ENCODE measurements at places on chromosomes 11 and 22. TPM values are rescaled to one million over a fixed set of nuclear protein-coding genes. Genes with fewer than 3 reads are reported as not detected.

GRCh38 chr22:25024895-25025294 lies 72.4 kb downstream of the KIAA1671 start:
- H3K36me3 ChIP-seq, result no peaks in the 10 kb centered on the region
- no peaks in the 10 kb centered on the region for H3K27me3 ChIP-seq
- no peak for DNase-seq
- peak overlapping the region; percentile 23 for H3K27ac ChIP-seq
- H3K4me1 ChIP-seq, result peaks cover 40% of the 10 kb centered on the region

- H3K4me1 ChIP-seq, result no peaks in the 10 kb centered on the region
- H3K27me3 ChIP-seq, result no peaks in the 10 kb centered on the region
- no peaks in the 10 kb centered on the region for H3K36me3 ChIP-seq
- H3K4me3 ChIP-seq, result no peak overlapping the region
- no peak overlapping the region for H3K27ac ChIP-seq
Measured at GRCh38 chr11:4642043-4642442, 1.7 kb upstream of the OR51E1 start.

HIC2 gene
- total RNA-seq, result 11.5 TPM

DNA sequence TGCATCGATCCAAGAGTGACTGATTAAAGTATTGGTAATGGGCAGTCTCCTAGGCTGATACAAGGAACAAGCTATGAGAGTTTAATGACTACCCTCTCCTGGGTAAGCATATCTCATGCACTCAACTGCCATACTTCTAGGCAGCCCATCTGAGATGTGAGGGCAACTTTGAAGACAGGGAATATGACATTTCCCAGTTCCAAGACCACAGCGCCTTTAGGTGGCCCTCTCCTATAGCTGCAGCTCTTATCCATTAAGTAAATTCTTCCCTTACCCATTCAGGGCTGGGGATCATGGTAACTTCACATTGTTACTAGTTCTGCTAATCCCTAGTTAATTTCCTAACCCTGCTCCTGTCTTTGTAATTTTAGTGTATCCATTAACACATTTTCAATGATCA lies 157.3 kb upstream of the CTSC start:
- H3K27me3 ChIP-seq, result no peaks in the 10 kb centered on the region
- H3K4me1 ChIP-seq, result no peaks in the 10 kb centered on the region
- H3K4me3 ChIP-seq, result no peak overlapping the region

ALG8 gene
- 5.2 TPM for total RNA-seq

DNA sequence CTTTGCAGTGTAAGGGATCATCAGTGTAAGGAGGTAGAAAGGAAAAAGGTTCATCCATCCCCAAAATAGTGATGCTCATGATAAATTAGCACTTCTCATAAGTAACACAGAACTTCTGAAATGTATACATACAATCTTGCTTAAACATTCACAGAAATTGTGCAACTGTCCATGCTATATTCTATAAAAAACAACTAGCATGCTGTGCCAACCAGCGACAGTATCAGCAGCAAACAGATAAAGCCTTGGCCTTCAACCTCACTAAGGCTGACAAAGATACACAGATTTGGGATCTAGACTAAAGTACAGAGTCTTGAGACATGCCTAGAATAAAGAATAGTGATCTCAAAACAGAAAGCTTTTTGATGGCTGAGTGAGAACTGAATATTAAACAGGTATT lies 74.1 kb upstream of the CHRM4 start:
- H3K27ac ChIP-seq, result no peak overlapping the region
- H3K36me3 ChIP-seq, result peaks cover 3% of the 10 kb centered on the region

ISX gene
- total RNA-seq, result not detected

- H3K27ac ChIP-seq, result no peak overlapping the region
- no peaks in the 10 kb centered on the region for H3K27me3 ChIP-seq
- H3K4me1 ChIP-seq, result no peaks in the 10 kb centered on the region
- DNase-seq, result no peak
- H3K4me3 ChIP-seq, result no peak overlapping the region
Measured at GRCh38 chr11:130029137-130029536, 26.5 kb upstream of the PRDM10 start.

GRCh38 chr11:64608636-64609035 lies 17.6 kb downstream of the SLC22A12 start:
- H3K4me3 ChIP-seq, result no peak overlapping the region
- H3K27ac ChIP-seq, result no peak overlapping the region
- no peaks in the 10 kb centered on the region for H3K36me3 ChIP-seq
- no peak for DNase-seq
- H3K27me3 ChIP-seq, result no peaks in the 10 kb centered on the region

CREBZF gene
- 55.6 TPM for total RNA-seq

DNA sequence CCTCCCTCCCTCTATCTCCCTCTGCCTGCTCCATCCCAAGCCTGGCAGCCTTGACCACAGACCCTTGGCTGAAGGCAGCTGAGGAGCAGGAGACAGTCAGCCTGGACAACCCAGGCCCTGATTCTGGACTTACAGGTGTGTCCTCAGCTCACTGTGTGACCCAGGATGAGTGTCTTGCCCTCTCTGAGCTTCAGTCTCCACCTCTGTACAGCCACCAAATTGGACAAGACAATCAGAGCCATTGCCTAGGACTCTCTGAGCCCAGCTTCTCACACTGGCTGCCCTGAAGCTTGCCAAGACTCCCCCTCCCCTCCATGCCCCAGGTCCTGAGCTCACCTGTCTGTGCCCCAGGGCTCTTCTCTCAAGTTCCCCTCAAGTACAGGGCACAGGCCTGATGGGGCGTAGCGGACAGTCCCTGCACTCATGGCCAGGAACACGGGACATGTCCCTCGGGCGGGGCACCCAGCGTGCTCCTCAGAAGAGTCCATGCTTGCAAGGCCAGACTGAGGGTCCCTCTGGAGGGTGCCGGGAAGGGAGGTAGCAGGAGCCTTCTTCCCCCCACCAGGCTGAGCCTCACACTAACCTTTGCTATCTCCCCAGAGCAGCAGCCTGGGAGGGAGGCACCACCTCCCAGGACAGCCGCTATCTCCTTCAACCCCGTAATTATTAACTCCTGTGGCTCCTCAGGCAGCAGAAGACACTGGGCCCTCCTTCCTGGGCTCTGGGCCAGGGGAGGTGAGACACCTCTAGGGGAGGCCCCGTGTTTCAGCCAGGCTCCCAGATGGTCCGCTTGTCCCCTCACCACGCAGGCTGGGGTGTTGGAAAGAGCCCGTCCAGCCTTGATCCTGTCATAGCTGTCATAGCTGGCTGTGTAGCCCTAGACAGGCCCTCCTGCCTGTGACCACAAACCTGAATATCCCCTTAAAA lies 2.6 kb upstream of the RAB3IL1 start:
- H3K36me3 ChIP-seq, result no peaks in the 10 kb centered on the region
- no peak overlapping the region for H3K27ac ChIP-seq
- DNase-seq, result no peak
- no peaks in the 10 kb centered on the region for H3K27me3 ChIP-seq
- H3K4me1 ChIP-seq, result peaks cover 24% of the 10 kb centered on the region
- H3K4me3 ChIP-seq, result no peak overlapping the region

IGSF9B gene
- 2.5 TPM for total RNA-seq

GRCh38 chr11:125378571-125378970 lies 117.5 kb downstream of the FEZ1 start:
- H3K27me3 ChIP-seq, result no peaks in the 10 kb centered on the region
- H3K4me1 ChIP-seq, result peaks cover 19% of the 10 kb centered on the region
- no peaks in the 10 kb centered on the region for H3K36me3 ChIP-seq
- DNase-seq, result no peak

SMTNL1 gene
- total RNA-seq, result not detected

MPZL3 gene
- 2.3 TPM for total RNA-seq

DNA sequence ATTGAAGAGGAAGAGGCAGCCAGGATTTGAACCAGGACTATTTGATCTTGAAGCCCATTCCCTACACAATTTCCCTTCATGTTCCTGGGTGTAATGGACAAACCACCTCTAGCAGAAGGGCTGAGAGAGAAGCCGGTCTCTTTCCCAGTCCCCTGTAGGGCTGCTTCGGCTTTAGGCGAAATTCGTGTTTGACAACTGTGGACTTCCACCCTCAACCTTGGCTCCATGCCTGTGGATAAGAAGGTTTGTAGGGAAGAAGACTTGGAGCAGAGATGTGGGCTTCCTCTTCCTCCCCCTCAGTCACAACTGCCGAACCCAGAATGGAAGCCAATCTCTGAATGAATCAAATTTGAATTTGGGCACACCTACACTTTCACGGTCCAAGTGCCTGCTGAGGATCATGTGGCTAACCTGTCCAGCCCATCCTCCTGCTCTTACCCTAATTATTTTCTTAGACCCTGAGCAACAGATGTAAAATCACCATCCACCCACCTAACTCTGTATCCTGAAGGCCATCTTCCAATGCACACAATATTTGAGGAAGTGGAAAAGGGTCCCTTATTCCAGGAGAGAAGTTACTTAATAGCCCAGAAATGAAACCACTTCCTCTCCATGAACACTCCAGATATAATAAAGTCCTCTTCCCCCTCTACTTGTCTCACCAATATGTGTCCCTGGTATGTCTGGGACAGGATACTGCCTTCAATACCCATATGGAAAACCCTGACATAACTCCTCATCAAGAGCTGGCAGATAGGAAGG lies 10.1 kb upstream of the SCN2B start:
- H3K36me3 ChIP-seq, result no peaks in the 10 kb centered on the region
- H3K27me3 ChIP-seq, result no peaks in the 10 kb centered on the region
- no peaks in the 10 kb centered on the region for H3K4me1 ChIP-seq
- no peak overlapping the region for H3K4me3 ChIP-seq
- no peak overlapping the region for H3K27ac ChIP-seq

MUC2 gene
- total RNA-seq, result 0.84 TPM

DNA sequence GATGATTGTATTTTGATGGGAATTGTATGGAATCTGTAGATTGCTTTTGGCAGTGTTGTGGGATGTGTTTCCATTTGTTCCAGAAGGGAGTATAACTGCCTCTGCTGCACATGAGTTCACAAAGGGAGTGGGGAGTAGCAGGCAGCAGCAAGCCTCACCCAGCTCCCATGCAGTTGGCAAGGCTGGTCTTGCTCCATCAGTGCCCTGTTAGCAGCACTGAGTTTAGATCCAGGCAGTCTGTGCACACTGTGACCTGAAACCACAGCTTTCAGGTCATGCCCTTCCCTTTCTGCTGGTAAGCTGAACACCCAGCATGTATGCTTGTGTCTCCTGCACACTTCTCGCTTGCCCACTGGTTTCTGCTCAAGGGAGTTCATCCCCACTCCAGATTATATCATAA lies 3.7 kb upstream of the NUCB2 start:
- peaks cover 14% of the 10 kb centered on the region for H3K4me1 ChIP-seq
- H3K36me3 ChIP-seq, result no peaks in the 10 kb centered on the region
- H3K27me3 ChIP-seq, result no peaks in the 10 kb centered on the region
- no peak overlapping the region for H3K4me3 ChIP-seq

GRCh38 chr11:113553915-113554314 lies 78.7 kb upstream of the DRD2 start:
- no peaks in the 10 kb centered on the region for H3K27me3 ChIP-seq
- H3K36me3 ChIP-seq, result no peaks in the 10 kb centered on the region
- H3K27ac ChIP-seq, result no peak overlapping the region
- no peaks in the 10 kb centered on the region for H3K4me1 ChIP-seq

ANO1 gene
- total RNA-seq, result 13.2 TPM

DNA sequence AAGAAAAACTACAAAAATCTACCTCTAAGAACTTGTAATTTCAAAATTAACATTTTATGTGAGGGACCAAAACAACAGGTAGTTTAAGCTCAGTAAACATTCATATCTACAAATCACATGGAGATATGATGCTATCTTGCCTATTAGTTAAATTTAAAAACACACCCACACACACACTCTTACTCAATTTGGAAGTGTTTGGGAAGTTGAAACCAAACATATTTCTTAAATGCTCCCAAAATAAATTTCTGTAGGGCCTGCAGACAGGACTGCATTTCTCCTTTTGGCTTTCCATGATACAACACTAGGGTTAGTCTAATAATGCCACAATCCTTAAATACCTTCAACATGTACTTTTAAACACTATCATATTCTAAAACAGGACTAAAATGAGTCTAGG lies 7.0 kb downstream of the PITPNB start:
- H3K27ac ChIP-seq, result no peak overlapping the region
- DNase-seq, result no peak
- H3K36me3 ChIP-seq, result no peaks in the 10 kb centered on the region
- no peaks in the 10 kb centered on the region for H3K27me3 ChIP-seq
- peaks cover 18% of the 10 kb centered on the region for H3K4me1 ChIP-seq
- no peak overlapping the region for H3K4me3 ChIP-seq

DNA sequence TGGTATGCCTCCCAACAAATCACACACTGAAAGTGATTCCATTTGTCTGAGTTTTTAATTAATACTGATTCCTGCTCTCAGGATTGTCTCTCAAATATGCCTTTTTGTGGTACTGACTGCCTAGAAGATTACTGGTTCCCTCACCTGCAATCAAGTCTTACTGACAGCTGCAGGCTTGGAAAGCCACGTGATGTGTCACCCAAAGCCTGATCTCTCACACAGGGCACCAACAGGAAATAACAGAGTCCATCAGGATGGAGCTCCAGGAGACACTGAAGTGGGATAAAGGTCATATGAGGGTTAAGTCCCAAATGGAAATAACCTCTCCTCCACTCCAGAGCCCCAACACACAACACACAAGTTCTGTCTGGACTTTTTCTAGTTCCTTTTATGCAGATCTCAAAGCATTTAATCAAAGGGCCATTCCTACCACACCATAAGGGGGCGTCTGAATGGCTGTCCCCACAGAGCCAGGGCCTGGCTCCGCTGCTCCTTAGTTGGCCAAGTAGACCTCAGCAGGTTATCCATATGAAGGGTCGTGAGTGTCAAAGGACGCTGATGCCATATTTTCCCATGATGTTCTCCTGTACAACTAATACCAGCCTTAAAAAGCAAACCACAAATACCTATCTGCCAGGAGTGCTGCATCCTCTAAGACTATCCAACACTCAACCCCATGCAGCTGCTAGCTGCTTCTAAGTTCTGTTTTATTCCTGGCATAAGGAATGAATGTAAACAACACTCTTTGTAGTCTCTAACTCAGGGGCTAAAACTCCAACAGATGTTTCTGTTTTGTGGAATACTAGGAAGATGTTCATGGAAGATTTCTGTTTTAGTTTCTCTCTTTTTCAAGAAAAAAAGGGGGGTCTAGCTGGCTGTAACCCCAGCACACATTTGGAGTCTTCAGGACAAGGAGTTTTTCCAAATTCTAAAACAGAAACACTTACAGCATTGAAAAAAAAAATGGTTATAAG lies 13.0 kb downstream of the SCUBE2 start:
- no peaks in the 10 kb centered on the region for H3K27me3 ChIP-seq
- no peaks in the 10 kb centered on the region for H3K36me3 ChIP-seq
- no peak overlapping the region for H3K4me3 ChIP-seq
- no peak for DNase-seq

- no peak overlapping the region for H3K4me3 ChIP-seq
- no peak for DNase-seq
- H3K27ac ChIP-seq, result no peak overlapping the region
Measured at GRCh38 chr11:132692891-132693290, 839.4 kb downstream of the OPCML start.

DNA sequence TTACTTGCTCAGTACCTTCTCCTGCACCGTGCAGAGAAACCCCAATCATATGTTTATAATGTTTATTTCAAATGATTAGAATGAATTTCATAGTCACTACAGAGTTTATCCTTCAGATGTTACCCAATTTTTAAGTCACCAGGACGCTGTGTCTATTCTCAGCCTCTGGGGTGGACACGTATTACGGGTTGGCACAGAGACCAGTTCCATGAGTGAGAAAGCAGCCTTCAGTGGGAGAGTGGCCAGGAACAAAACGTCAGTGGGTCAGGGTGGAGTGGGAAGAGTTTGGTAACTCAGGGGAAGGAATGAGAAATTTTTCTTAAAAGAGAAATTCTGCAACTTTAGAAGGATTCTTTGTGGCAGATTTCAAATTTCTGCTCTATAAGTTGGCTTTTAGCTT lies 77.1 kb upstream of the MTMR2 start:
- H3K27ac ChIP-seq, result peak overlapping the region; percentile 49
- no peak for DNase-seq
- H3K4me3 ChIP-seq, result no peak overlapping the region
- H3K36me3 ChIP-seq, result no peaks in the 10 kb centered on the region
- peaks cover 9% of the 10 kb centered on the region for H3K4me1 ChIP-seq

Data from upper lobe of left lung (tissue), 6 donors.